Gastroesophageal sphincter (tissue), 4 donors: ENCODE measurements at places on chromosomes 12 and 14. TPM values are rescaled to one million over a fixed set of nuclear protein-coding genes. Genes with fewer than 3 reads are reported as not detected.

The RPL10L gene
- total RNA-seq: not detected

The RNASE7 gene
- total RNA-seq: not detected

The TSPAN19 gene
- not detected for total RNA-seq

DNA sequence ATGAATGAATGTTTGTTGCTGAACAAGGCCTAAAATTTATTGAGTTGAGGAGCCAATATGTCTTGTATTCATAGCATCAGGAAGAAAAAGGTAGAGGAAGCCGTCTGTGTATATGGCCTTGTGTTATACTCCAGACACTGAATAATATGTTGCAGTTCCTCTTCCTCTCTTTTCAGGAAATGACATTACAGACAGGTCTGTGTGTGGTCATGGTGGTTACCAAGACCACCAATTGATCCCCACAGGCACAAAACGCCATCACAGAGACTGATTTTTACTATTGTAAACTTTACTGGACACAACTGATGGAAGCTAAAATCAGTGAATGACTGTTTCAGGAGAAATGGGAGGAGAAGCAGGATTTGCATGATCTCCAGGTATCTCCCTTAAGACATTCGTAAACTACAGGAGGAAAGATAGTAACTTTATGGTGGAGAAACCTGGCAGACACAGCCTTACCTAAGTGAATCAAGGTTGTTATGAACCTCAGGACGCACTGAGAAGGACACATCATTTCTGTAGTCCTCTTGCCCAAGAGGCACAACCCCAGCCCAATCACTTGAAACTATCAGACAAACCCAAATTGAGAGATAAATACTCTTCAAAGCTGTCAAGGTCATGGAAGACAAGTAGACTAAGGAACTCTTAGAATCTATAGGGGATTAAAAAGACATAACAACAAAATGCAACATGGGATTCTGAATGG lies 334.1 kb upstream of the RGS6 start:
- ATAC-seq: no peak

DNA sequence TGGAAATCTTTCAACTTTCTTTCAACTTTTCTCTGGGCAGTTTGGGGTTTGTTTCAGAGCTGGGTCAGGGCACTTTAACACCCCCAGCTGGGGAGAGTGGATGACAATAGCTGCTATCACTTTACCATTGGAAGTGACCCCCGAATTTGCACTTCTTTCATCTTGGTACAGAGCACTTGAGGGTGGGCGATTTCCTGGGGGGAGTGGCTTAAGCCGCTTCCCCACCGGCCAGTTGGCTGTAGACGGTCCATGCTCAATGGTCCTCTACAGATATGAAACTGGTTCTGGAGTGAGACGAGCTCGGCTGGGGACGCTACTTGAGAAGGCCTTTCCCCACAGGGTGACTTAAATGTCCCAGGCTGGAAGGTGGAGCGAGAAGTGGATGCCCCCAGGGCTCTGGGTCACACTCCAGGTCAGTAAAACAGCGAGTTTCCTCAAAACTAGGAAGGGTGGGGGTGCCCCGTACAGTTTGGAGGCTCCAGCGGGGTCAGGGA lies at the start of gene VRTN:
VRTN (plus strand) TSS at position 231 of the 494 bp plus-strand sequence. CDS start 8,313 bp downstream, outside the sequence.
- ATAC-seq: no peak

The CRACR2A gene
- 5.4 TPM for total RNA-seq

The SPATS2 gene
- total RNA-seq: 10.2 TPM

DNA sequence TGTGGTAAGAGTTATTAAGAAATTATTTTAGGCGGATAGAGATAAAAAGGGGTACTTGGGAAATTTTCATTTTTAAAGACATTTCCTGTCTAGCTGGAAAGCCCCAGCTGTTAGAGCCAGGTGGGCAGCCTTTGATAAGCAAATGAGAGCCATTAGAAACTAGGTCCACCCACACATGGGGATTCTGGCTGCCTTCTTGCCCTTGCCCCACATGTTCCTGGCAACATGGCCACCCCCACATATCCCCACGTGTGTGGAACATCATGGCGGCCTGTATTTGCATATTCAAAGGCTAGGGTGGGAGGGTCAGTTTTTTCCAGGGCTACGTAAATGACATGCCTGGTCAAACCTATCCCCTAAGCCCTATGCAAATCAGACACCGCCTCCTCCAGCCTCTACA lies 1382.1 kb downstream of the AACS start:
- no peak for ATAC-seq

DNA sequence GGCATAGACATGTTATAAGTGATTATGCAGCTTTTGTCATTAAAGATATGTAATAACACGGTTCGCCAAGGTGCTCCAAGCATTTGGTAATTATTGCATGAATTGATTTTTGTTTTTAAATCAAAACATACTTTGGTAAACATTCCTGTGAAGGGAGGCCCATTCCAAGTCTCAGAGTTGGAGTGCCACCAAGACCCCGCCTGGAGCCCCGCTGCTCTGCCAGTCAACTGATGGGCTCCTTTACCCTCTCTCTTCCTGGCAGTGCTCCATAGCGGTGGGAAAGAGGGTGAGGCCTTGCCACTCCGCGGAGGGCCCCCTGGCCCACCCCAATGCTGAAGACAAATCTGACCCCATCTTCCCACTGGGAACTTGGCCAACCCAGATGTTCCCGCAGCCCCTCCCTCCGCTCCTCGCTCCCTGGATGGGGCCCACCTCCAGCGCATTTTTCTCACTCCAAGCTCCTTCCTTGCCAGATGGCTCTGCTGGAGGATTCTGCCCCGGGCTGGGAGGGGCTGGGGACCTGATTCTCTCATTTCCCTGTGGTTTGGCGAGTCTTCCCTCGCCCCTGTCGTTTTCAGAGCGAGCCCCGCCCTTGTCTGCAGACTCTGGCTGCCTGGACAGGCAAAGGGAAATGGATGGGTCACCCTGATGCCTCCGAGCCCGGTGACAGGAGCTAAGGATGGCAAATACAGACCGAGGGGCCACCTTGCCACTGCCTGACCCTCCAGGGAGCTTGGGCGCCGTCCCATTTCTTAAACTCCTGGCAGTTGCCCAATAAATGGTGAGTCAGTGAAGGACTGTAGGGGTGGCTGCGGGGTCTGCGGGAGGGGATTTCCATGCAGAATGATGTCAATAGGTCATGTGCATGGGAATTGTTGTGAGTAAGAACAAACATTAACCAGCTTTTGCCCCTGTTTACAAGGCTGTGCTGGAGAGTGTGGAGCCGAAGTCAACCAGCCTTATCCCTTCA lies 9.2 kb upstream of the PAPLN start:
- peak; percentile 67 for ATAC-seq

DNA sequence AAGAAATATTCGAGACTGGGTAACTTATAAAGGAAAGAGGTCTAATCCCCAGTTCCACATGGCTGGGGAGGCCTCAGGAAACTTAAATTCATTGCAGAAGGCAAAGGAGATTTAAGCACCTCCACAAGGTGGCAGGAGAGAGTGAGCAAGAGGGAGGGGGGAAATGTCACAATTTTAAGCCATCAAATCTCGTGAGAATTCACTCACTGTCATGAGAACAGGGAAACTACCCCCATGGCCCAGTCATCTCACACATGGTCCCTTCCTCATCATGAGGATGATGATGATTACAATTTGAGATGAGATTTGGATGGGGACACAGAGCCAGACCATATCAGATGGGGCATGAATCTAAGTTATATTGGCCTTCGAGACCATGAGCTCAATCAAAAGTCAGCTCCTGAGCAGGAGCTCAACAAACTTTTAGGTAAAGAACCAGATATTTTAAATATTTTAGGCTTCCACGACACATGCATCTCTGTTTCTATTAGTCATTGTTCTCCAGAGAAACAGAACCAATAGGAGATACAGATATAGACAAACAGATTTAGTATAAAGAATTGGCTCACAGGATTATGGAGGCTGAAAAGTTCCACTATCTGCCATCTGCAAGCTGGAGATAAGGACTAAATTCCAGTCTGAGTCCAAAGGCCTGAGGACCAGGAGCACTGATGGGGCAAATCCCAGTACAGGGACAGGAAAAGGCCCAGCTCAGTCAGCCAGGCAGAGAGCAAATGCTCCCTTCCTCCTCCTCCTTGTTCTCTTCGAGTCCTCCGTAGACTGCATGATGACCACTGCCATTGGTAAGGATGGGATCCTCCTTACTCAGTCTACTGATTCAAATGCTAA lies 24.9 kb downstream of the DGLUCY start:
- ATAC-seq: no peak

The GRIN2B gene
- total RNA-seq: under 0.01 TPM

The RFX4 gene
- total RNA-seq: not detected

The KLRD1 gene
- total RNA-seq: 0.77 TPM

The TUBA1A gene
- 528 TPM for total RNA-seq

- ATAC-seq: no peak
Measured at GRCh38 chr12:107503129-107503855, 182.3 kb upstream of the PWP1 start.

DNA sequence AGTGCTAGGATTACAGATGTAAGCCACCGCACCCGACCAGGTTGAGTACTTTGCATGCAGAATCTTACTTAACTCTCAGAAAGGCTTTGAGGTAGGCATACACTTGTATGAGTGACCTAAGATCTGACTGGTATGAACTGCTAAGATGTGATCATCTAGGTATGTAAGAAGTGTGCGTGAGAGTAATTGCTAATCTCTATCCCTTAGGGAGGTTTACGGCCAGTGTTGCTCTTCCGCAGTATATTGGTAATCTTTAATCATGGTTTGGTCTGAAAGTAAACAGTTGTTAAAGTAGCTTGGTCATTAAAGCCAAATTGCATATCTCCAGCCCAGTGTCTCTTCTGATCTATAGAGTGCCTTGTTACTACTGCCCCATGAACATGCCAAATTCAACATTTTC lies 7.8 kb downstream of the UNG start:
- no peak for ATAC-seq

DNA sequence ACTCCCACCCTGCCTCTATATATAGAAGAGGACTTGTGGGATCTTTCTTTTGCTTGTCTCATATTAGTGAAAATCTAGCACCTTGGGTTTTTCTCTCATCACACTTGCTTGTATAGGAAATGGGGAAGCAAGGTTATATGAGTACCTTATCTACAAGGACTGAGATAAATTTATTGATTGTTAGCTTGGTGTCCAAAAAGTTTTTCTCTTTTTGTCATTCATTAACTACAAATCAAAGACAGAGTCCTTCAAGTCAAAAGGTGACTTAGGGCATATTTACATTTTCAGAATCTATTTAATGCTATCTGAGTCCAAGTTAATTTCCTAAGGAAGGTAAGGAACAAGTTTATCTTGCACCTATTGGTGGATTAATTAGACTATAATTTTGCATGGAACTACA lies 92.7 kb downstream of the SNAPC1 start:
- ATAC-seq: no peak

DNA sequence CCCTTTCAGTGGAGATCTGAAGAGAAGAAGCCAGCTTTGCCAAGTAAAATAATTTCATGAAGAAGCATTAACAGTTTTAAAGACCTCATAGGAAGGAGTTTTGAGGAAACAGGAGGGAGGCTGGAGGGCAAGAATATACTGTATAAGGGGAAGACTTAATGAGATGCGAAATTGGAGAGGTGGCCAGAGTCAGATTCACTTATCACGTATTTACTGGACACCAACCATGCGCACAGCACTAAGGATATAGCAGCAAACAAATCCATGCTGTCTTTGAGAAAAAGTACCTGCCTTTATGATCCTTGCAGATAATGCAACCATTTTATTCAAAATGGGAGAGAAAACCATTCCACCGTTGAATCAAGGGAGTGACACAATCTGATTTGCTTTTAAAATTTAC lies 100.3 kb downstream of the ERC1 start:
- ATAC-seq: no peak

The RHOJ gene
- 12.5 TPM for total RNA-seq

- ATAC-seq: no peak
Measured at GRCh38 chr14:51681411-51681810, 29.7 kb downstream of the FRMD6 start.

DNA sequence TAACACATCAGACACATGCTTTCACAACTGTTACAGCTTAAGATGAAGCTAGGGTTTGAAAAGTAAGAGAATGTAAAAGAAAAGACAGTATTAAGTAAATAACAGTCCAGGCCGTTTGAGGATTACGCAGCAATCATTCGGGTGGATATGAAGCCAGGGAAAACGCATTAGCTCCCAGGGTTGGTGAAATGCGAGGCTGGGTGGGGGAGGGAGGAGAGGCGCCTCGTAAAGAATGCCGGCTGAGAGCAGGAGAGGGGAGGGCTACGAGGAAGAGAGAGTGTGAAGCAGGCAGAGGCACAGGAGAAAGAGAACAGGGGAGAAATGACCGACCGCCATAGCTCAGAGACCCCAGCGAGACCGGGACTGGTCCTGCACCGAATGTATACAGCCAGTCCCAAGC lies 73.0 kb downstream of the IQSEC3 start:
- no peak for ATAC-seq

GRCh38 chr14:60642270-60643140 lies 6.8 kb downstream of the SIX1 start:
- ATAC-seq: no peak

The KRT81 gene
- total RNA-seq: 0.27 TPM

DNA sequence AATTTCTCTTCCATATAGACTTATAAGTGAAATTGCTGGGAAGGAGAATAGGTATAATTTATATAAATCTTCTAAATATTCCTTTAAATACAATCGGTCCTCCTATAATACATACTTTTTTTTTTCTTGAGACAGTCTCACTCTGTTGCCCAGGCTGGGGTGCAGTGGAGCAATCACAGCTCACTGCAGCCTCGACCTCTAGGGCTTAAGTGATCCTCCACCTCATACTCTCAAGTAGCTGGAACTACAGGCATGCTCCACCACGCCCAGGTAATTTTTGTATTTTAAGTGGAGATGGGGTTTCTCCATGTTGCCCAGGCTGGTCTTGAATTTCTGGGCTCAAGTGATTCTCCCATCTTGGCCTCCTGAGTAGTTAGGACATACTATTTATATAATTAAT lies 29.7 kb upstream of the NPFF start:
- ATAC-seq: no peak

DNA sequence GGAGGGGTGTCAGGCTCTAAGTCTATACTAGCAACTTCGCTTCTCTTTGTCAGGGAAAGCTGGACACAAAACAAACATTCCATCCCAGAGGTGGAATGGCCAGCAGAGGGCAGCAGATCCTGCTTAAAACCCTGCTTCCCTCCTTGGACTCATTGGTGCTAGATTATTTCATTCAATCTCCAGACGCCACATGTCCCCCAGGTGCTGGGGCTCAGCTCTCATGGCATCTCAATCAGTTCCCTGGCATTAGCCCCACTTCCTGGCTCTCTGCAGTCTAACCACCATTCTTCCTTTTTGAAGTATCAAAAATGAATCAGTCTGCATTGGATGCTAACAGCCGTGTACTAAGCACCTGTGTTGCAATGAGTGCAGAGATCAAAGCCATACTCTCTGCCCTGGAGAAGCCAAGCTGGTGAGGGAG lies 8.1 kb upstream of the PPP1R1A start:
- peak; percentile 75 for ATAC-seq

The IGFBP6 gene
- 1,009 TPM for total RNA-seq

DNA sequence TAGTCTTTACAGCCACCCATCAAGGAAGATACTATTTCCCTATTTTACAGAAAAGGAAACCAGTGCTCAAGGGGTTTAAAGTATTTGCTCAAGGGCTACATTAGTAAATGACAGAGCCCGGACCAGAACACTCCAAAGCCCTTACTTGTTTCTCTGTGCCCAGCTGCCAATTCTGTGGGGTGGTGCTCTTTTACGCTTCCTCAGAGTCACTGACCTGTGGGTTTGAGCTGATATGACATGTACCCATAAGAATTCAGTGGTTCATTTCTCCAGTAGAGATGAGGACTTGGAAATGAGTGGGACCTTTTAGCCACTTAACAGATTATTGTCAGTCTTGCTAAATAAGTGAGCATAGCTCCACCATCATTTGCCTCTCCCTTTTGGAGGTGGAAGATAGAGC lies 37.4 kb upstream of the NKX2-8 start:
- ATAC-seq: no peak
